ENCODE measurements at places on chromosomes 2 and 18. TPM values are rescaled to one million over a fixed set of nuclear protein-coding genes. Genes with fewer than 3 reads are reported as not detected.

- no peak for DNase-seq
Observed at GRCh38 chr18:50602466-50602865, 42.6 kb downstream of the MAPK4 start.

DNA sequence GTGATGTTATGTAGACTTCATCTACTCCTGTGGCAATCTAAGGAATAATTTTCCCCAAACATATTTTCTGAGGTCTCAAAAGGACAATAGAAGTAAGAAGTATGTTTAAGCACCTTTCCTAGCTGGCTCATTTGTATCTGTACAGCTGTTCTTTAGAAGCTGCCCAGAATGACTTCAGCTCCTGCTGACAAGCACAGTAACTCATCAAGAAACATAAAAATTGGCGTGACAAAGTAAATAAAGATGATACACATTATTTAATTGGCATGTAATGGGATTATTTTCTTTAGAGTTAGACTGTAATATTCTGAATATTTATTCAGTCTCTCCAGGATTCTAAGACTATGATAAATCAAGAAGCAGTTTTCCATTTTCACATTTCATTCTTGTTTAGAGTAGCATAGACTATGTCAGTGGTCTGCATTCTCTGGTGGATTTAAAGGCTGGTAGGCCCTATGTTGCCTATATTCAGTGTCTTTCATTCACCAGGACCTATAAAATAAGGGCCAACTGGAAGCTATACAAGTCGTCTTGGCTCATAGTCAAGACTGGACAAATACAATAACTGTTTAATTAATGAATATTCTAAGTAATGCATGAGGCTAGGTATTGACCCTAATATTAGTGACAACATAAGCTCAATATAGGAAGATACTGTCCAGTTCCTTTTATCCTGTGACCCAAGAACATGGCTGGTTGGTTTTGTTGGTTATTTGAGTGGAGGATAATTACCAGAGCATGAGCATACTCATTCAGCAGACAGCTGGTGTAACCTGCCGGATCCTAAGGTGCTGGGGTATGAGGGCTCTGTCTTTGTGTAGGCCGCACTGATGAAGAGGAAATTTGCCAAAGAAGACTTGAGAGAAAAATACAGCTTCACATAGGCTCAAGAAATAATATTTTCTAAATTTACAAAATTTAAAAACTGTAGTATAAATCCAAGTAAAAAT, 107.0 kb downstream of the PDE1A start:
- DNase-seq: no peak

DNA sequence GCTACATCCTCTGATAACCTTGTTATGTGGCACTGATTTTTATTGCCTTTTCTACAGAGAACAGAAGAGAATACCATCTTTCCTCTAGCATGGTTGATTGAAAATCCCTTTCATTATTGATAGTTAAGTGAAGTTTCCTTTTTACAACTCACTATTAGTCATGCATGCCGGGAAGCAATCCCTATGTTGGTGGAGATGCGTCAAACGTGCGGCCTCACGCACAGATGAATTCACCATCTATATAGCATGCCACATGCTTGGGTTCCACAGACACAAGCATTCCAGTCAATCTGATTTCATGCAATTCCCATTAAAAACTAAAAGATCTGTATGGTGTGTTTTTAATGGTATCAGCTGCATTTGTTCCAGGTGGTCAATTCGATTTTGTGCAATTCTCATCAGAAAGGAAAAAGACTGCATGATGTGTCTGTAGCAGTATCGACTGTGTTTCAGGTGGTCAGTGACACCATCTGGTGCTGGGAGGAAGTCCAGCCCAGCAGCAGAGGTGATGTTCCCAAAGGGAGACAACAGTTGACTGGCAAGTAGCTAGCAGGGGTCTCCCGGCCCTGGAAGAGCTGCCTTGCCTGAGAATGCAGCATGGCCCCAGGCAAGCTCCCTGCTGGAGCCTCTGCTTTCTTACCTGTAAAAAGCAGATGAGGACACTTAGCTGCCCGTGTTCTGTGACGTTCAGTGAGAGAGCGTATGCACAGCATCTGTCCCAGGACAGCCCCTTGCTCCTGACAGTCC, 151.3 kb upstream of the NCK2 start:
- no peak for DNase-seq

GRCh38 chr18:28972333-28972907, 795.5 kb upstream of the CDH2 start:
- DNase-seq: no peak

- DNase-seq: no peak
Observed at GRCh38 chr2:155070489-155070888, 372.0 kb downstream of the KCNJ3 start.

GRCh38 chr18:60176259-60176658, 196.3 kb downstream of the MC4R start:
- DNase-seq: no peak

DNA sequence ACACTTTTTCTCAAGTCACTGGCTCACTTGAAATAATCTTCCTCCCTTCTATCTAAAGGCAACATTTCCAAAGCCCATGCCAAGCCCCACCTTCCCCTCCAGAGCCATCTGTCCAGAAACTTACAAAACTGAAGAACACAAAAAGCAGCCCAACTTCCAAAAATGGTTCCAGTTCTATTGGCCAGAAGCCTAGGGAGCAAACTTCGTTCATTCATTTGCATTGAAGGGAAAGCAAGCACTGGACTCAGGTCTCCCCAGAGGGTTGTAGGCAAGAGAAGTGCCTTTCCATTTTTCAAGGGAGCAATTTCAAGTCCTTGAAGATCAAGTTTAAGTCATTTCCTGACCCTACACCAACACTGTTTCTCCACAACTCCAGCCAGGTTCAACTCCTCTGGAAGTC, 585.0 kb downstream of the BCL11A start:
- no peak for DNase-seq

GRCh38 chr2:226683196-226683595, 116.4 kb downstream of the IRS1 start:
- no peak for DNase-seq

- DNase-seq: no peak
Observed at GRCh38 chr18:29084120-29084519, 907.2 kb upstream of the CDH2 start.

DNA sequence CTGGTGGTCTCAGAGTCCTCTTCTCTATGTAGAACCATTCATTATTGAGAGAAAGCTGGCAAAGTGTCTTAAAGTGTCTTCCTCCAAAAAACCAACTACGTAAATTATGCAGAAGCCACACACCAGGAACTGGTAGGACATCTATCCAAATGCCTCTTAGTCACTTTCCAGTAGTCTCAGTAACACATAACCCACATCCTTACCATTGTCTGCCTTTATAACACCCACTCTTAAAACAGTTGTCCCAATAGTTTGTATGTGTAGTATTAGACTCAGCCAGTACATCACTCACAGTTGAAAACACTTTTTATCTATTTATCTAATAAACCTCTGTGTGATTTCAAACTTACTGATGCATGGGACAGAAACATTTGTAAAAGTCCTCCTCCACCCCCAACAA, 143.6 kb upstream of the HNRNPA3 start:
- DNase-seq: no peak

The CXCR1 gene
- total RNA-seq: not detected

The TTL gene
- total RNA-seq: 25.5 TPM

The SRD5A2 gene
- total RNA-seq: not detected

The SAG gene
- total RNA-seq: not detected
